ENCODE measurements at places on chromosomes 7 and 10.
A peak's percentile ranks its signal among the peaks of the same experiment; 100 is the strongest.

DNA sequence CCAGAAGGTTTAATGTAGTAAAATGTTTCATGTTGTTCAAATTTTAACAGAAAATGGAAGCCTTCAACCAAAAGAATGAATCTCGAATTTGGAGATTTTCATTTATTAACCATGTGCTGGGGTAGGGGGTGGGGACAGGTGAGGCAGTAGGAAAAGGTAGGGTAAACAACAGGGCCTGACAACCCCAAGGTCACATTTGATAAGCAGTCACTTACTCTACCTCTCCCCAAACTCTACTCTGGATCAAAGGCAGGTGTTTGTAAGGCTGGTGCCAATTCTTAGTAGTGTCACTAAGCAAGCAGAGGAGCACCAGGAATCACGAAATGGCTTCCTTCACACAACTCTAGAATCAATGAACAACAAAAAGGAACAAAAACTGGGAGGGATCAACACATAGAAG is 138.0 kb downstream of the ZFAND4 start:
- no peak for DNase-seq

DNA sequence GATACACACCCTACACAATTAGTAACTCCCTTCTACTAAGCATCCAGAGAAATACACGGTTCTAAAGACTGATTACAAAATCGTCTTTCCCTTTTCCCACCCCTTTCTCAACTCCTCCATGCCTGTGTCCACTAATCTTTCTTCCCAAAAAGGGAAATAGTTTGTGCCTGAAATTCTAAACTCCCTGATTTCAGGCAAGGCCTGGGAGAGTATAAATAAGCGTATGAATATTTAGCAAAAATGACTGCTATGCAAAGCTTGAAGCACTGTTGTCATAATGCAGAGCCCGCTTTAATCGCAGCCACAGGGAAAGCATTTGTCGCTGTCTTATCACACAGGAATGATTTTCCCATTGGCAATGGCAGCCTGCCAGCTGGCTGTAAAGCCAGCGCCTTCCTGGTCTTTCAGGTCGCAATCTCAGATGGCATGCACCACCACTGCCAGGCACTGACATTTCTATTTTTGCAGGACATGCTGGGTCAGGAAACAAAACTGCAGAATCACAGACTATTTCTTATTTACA is 142.9 kb upstream of the PCGF5 start:
- no peak for DNase-seq

DNA sequence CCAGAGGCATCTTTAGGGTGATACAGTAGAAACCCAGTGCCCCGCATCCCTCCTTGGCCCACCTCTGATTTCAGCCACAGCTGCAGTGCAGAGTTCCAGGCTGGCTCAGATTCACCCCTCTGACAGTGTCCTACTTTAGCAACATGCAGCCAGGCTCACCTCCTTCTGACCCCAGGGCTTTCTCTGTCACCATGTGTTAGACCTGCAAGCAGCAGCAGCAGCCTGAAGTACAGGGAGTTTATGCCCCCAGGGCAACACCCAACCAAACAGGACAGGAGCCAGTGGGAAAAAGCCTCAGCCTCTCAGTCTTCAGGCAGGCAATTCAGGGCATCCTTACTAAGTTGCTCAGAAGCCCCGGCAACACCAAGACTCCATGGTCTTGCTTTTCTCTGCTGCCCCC is 109.0 kb upstream of the PLXNA4 start:
- DNase-seq, result no peak

DNA sequence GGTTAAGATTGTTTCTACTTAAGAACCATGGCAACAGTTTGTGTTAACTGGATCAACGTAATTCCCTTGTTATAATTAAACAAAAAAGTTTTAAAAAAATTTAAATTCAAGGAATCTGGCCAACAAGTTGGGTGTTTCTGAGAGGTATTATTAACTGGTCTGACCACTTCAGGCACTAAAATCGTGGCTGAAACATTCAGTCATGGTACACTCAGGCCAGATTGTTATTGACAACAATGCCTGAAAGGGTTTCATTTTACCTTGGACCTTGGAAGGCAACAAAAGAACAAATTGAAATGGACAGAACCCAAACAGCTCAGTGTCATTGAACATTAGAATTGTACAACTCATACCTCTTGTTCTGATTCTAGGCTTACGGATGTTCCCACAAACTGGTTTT is 103.3 kb upstream of the ARMC3 start:
- DNase-seq, result no peak

GRCh38 chr10:32379318-32379949 is 32.5 kb upstream of the EPC1 start:
- DNase-seq, result peak; percentile 88

GRCh38 chr7:44470135-44470479 is 20.4 kb downstream of the NUDCD3 start:
- peak; percentile 45 for DNase-seq

- DNase-seq, result peak; percentile 91
Measured at GRCh38 chr10:93554760-93555432, 11.6 kb upstream of the FFAR4 start.

GRCh38 chr7:139782932-139783331 is 5.1 kb upstream of the HIPK2 start:
- no peak for DNase-seq

DNA sequence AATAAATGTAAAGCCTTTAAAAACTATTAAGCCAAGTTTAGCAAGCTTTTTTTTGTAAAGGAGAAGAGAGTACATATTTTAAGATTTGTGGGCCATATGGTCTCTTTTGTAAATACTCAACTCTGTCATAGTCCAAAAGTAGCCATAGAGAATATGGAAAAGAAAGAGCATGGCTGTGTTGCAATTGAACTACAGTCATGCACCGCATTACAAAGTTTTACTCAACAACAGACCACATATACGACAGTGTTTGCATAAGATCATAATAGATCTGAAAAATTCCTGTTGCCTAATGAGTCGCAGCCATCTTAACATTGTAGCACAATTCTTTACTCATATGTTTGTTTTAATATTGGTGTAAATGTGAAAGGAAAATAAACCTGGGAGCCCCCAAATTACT is 440.8 kb downstream of the HTR7 start:
- DNase-seq, result no peak
